ENCODE measurements at places on chromosomes 3 and 15.

- no peak for DNase-seq
Observed at GRCh38 chr3:114323546-114324254, 29.9 kb downstream of the TIGIT start.

DNA sequence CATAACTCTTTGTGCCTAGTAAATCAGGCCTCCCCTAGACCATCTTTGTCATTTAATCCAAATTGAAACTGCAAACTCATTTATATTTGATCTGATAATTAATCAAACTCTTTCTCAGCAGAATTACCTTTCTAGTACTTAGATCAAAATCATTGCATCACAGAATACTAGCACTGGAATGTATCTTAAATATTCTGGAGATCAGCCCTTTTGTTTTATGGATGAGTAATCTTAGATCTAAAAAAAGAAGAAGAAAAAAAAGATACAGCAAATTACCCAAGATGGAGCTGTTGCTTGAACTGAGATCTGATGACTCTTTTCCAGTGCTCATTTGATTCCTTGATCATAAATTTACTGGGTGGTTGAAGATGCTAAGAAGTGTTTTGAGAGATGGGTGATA, 47.9 kb downstream of the NAALADL2 start:
- DNase-seq, result no peak

GRCh38 chr15:97893967-97894366, 66.5 kb upstream of the ARRDC4 start:
- DNase-seq, result no peak

GRCh38 chr3:25421747-25422146, 6.3 kb upstream of the RARB start:
- DNase-seq, result no peak

- DNase-seq, result no peak
Observed at GRCh38 chr3:95319921-95320494, 1257.1 kb downstream of the NSUN3 start.

GRCh38 chr3:107992976-107993684, 97.7 kb downstream of the CD47 start:
- peak; percentile 89 for DNase-seq

DNA sequence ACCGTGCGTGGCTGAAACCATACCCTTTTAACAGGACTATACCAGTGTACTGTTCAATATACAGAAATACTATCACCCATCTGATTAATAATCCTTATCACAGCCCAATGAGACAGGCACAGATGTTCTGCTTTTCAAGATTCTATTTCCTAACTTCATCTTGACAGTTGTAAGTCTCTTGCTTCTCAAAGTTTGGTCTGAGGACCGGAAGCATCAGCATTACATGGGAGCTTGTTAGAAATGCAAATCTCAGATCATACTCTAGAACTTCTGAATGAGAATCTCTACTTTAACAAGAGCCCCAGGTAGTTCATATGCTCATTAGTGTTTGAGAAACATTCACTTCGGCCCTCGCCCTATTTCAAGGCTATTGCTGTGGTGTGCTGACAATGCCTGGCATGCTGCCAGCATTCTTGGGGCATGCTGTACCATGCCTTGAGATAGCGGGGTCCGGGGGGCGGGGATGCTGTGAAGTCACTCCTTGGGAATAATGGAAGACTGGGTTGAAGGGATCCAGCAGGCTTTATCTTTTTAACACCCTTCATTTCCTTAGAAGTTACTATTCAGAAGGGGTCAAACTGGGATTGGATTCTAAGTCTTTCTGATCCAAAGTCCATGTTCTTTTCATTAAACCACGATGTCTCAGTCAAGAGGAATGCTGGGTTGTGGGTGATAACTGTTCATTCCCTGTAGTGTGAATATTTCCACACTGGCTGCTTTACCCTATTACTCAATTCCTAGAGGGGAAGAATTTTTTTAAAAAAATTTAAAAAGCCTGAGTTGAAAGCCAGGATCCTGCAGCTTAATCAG, 194.7 kb downstream of the LPP start:
- peak; percentile 60 for DNase-seq

DNA sequence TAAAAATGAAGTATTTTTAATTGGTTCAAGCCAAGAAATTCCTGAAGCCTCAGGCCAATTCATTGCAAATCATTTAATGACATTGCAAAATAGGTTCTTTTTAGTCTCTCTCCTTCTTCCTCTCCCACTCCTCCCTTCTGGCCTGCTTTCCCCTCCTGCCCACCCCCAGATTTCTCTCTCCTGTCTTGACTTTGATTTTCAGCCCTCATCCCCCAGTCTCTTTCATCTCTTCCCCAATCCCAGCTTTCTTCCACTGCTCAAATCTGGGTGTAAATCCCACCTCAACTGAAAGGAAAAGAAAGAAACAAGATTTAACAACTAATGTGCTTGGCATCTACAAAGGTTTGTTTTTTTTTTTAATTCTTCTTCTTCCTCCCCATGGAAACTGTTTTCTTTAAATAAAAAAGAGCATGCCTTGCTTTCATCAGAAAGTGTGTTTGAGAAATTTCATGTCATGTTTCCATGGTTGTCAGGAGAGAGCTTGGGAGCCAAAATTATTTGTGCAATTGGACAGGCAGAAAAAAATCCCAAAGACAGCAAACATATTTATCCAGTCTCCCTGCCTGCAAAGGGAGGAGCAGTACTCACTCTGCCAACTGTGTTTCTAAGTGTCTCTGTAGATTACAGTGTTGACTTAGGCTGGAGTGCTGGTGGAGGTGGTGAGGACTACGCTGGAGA, 50.4 kb downstream of the BOC start:
- no peak for DNase-seq

- no peak for DNase-seq
Observed at GRCh38 chr3:153073636-153074035, 88.4 kb upstream of the RAP2B start.

- no peak for DNase-seq
Observed at GRCh38 chr3:143326983-143327778, 207.6 kb downstream of the CHST2 start.

DNA sequence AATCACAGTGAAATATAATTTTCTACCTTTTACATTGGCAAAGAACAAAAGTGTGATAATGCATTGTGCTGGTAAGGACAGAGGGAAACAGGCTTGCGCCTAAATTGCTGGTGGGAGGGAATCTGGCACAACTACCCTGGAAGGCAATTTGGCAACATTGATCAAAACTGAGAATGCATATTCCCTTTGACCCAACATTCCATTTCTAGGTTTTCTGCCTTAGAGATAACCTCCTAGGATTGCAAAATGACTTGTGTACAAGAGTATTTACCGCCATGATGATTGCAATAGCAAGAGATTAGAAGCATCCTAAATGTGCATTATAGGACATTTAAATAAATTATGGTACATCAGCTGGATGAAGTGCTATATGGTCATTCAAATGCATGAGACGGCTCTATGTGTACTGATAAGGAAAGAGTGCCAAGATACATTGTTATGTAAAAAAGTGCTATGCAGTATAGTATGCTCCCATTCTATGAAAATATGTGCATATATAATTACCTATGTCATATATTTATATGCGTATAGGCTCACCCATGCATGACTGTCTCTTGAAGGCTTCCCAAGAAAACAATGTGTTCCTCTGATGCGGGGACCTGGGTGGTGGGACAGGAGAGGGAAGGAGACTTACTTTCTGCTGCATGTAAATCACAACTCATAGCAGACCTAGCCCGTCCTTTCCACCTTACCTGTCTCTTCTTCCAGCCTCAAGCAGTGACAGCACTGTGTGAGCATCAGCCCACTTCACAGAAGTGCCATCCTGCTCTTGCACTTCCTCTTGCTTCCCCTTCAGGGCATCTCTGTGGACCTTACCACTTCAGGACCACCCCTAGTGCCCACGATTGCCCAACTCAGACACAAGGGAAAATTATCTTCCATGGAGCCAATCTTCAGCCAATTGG, 249.9 kb upstream of the TLE3 start:
- DNase-seq, result peak; percentile 38

- DNase-seq, result peak; percentile 9
Observed at GRCh38 chr3:43019826-43020225, 40.7 kb downstream of the GASK1A start.

- peak; percentile 95 for DNase-seq
Observed at GRCh38 chr15:67063689-67064606, 1.5 kb upstream of the SMAD3 start.

- DNase-seq, result no peak
Observed at GRCh38 chr3:119555309-119555735, 4.1 kb downstream of the CD80 start.

- DNase-seq, result no peak
Observed at GRCh38 chr3:50442945-50443579, 60.4 kb downstream of the CACNA2D2 start.

GRCh38 chr15:52499506-52499905, 29.2 kb downstream of the MYO5A start:
- DNase-seq, result no peak

DNA sequence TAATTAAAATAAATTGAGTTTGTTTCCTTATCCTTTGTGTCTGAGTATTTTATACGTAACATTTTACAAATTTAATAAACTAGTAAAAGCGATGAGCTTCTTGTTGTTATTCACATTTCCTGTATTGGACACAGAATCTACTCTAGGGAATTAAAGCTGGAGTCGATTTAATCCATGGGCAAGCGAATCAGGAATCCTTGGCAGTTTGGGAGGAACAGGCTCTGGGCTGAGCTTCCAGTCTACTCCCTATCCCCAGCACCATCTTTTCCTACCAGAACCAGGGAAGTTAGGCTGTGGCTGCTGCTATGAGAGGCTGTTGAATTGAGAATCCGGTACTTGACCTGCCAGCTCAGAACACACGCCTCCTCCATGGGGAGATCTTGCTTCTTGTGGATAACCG, 437.3 kb upstream of the TPM1 start:
- DNase-seq, result no peak

DNA sequence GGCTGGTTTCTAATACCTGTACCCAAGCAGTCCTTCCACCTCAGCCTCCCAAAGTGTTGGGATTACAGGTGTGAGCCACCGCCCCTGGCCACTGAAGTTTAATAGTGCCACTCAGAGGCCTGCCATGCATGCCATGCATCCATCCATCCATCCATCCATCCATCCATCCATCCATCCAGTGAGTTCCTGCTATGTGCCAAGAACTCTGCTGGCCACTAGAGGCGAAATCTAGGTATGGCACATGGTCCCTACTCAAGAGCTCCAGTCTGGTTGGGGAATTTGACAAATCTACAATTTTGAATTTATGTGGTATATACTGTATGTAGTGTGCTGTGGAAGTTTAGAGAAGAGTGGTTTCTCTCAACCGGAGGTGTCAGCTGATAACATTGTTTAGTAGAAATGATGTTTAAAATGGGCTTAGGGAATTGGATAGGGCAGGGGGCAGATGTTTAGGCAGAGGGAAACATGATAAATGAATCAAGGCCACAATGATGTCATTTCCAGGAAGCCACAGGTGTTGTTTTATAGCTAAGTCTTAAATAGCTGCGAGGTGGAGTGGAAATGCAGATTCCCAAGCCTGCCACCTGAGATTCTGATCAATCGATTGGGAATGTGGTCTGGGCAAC, 384.4 kb upstream of the C2CD4B start:
- DNase-seq, result no peak

DNA sequence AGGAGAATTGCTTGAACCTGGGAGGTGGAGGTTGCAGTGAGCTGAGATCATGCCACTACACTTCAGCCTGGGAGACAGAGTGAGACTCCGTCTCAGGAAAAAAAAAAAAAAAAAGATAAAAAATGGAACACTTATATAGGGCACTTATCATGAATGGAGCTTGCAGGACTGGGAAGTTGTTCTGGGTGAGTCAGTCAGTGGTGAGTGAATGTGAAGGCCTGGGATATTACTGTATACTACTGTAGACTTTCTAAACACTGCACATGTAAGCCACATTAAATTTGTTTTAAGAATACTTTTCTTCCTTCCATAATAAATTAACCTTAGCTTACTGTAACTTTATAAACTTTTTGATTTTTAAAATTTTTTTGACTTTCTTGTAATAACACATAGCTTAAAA, 59.8 kb downstream of the SFMBT1 start:
- DNase-seq, result no peak

DNA sequence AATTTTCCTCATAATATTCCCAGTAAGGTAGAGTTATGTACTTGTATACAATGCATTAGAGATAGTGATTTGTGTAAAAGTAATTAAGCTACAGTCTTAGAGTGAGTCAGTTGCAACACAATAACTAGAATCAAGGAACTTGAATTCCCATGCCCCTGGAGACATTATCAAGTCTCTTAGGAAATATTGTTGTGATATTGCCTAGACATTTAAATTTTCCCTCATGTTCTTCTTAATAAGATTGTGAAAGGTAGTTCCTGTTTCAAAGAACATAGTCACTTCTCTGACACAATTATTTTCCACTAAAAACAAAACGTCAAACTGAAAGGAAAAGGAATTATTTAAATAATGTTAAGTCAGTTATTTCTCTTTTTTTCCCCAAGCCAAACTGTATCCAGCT, 13.0 kb upstream of the ATP1B3 start:
- DNase-seq, result no peak

- DNase-seq, result no peak
Observed at GRCh38 chr3:60085649-60086048, 1035.8 kb upstream of the CFAP20DC start.

DNA sequence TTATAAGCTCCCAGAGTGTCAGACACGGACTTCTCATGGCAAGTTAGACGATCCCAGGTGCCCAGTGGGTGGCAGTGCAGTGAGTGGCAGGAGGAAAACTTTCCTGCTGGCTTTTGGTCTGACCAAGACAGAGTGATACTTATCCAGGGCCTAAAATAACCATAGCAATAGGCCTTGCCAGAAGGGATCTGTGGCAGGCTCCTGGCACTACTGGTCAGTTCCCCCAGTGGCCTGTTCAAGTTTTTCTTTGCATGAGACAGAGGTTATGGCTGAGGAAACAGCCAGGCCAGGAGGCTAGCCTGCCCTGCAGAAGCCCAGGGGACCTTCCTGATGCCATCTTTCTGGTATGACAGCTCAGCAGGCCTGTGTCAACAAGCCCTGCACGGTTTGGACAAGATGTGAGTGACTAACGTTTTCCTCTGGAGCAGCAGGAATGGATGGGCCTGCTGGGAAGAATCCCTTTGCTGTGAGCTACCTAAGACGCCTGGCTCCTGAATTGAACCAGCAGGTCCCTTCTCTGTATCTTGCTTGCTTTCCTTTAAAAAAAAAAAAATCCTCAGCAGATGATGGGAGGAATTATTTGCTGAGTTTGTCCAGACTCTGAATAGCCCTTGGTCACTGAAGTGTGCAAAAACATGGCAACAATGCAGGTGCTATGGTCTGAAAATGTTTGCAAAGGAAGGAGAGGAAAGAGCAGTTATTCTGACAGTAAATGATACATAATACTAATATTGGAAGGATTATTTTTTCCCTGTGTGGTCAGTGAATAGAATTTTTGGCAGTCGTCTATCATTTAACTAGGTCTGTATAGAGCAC, 18.0 kb downstream of the SCG5 start:
- DNase-seq, result peak; percentile 74

All from islet precursor cell (in vitro differentiated cells).